ENCODE measurements at places on chromosomes 2 and 18. TPM values are rescaled to one million over a fixed set of nuclear protein-coding genes. Genes with fewer than 3 reads are reported as not detected.

KRCC1 gene
- 16.2 TPM for polyA plus RNA-seq

SS18 gene
- polyA plus RNA-seq: 134 TPM

RASGRP3 gene
- polyA plus RNA-seq: 0.97 TPM

TMEFF2 gene
- not detected for polyA plus RNA-seq

ANKRD30BL gene
- polyA plus RNA-seq: not detected

DNA sequence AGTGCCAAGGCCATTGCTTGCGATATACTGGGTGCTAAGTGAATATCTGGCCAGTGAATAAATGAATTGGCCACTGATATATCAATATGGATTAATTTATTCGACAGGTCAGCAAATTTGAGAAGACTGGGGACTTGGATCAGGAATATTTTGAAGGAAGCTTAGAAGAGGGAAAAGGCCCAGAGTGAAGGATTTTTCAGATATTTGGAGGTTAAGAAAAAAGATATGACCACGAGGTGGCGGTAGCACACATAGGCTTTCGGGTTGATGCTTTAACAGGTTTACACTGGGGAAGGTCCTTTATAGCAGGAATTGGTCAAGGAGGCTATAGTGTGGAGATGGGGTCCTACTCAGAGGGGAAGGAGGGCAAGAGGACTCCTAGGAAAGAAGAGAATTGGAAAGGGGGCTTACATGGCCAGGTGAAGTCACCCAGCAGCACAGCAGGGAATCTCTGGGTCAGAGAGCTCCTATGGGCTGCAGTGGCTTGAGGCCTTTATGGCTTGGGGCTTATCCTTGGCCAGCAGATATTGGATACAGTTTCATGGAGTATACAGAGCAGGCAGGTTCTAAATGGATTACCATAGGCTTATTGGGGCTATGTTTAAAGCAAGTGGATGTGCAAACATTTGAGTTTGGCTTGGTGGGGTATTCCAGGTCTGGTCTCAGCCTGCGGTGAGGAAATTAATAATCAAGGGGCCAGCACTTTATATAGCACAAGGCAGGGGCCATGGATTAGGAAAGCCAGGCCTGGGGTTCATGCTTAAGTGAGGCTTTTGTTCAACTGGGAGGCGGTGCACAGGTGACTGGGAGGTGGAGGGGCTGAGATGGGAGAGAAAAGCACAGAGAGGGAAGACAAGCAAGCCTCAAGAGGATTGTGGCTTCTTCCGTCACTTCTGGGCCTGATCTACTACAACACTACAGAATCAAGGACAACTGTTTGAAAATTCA lies 9.7 kb downstream of the IL1RN start:
- peaks cover 6% of the 10 kb centered on the region for H3K36me3 ChIP-seq
- DNase-seq: no peak
- no peak overlapping the region for H3K4me3 ChIP-seq
- no peaks in the 10 kb centered on the region for H3K27me3 ChIP-seq
- H3K4me1 ChIP-seq: peaks cover 20% of the 10 kb centered on the region
- H3K27ac ChIP-seq: no peak overlapping the region

GRCh38 chr2:54725343-54726099 lies 2.1 kb downstream of the EML6 start:
- no peak for DNase-seq
- no peak overlapping the region for H3K4me3 ChIP-seq
- peaks cover 16% of the 10 kb centered on the region for H3K27me3 ChIP-seq
- H3K36me3 ChIP-seq: no peaks in the 10 kb centered on the region
- H3K4me1 ChIP-seq: peaks cover 27% of the 10 kb centered on the region
- H3K27ac ChIP-seq: no peak overlapping the region

- DNase-seq: no peak
- no peak overlapping the region for H3K27ac ChIP-seq
- H3K36me3 ChIP-seq: no peaks in the 10 kb centered on the region
- H3K4me1 ChIP-seq: no peaks in the 10 kb centered on the region
- H3K4me3 ChIP-seq: no peak overlapping the region
Measured at GRCh38 chr2:239143858-239144712, 256.7 kb downstream of the HDAC4 start.

DNA sequence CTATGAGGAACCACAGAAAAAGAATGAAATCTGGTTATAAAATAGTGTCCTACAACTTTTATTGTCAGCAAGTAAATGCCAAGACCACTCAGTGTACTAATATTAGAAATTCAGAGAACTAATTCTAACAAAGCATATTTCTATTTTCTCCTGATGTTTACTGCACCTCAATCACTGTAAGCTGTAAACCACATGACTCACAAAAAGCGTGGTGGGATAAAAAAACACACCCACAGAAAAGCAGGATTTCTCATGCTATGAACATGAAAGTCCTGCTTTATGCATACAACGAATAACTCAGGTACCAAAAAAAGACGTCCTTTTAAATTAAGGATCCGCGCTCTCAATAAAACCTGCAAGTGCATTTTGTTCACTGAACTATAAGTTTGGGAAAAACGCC lies 797 bp downstream of the TXNL4A start:
- peaks cover 6% of the 10 kb centered on the region for H3K36me3 ChIP-seq
- H3K27me3 ChIP-seq: no peaks in the 10 kb centered on the region
- peaks cover 13% of the 10 kb centered on the region for H3K4me1 ChIP-seq
- H3K27ac ChIP-seq: peak overlapping the region; percentile 77
- no peak for DNase-seq
- H3K4me3 ChIP-seq: peak overlapping the region; percentile 94

- peaks cover 19% of the 10 kb centered on the region for H3K4me1 ChIP-seq
- H3K27ac ChIP-seq: no peak overlapping the region
- DNase-seq: no peak
- no peaks in the 10 kb centered on the region for H3K27me3 ChIP-seq
Measured at GRCh38 chr2:161988589-161988988, 85.4 kb downstream of the DPP4 start.

DNA sequence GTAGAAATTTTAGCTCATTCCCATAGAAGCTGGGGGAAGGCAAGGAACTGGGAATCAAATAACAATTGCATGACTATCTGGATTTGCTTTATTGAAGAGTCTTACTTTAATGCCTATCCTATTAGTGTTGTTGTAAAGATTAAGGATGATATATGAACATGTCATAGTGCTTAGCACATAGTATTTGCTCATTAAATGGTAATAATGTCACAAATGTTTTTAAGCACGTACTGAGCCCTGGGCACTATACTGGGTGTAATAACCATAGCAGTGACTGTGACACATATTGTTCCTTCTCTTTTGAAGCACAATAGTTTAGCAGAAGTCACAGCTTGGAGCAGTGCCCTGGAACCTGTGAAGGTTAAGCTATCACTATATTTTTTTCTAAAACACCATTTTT lies 47.2 kb upstream of the DTNB start:
- peak; percentile 23 for DNase-seq
- H3K27ac ChIP-seq: no peak overlapping the region
- H3K27me3 ChIP-seq: no peaks in the 10 kb centered on the region
- H3K4me3 ChIP-seq: no peak overlapping the region
- H3K36me3 ChIP-seq: no peaks in the 10 kb centered on the region

DNA sequence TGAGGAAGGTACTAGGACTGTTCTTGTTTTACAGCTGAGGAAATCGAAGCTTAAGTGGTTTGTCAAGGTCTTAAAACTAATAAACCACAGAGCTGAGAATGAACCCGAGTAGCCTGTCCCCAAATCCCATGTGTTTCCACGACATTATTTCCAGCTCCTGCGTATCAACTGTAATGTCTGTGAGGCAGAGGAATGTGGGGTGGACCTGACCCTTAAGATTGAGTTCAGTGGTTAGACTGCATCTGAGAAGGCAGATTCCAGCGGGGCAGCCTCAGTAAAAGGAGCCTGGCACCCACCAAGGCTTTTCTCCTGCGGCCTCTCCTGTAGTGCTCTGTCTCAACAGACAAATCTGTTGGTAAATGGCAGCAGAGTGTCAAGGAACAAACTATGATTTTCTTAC lies 81.9 kb upstream of the TMEM178A start:
- H3K4me1 ChIP-seq: peaks cover 10% of the 10 kb centered on the region
- no peaks in the 10 kb centered on the region for H3K36me3 ChIP-seq
- no peaks in the 10 kb centered on the region for H3K27me3 ChIP-seq
- H3K27ac ChIP-seq: no peak overlapping the region

- H3K4me3 ChIP-seq: no peak overlapping the region
- H3K27me3 ChIP-seq: no peaks in the 10 kb centered on the region
Measured at GRCh38 chr18:25016666-25017065, 335.3 kb downstream of the ZNF521 start.

DNA sequence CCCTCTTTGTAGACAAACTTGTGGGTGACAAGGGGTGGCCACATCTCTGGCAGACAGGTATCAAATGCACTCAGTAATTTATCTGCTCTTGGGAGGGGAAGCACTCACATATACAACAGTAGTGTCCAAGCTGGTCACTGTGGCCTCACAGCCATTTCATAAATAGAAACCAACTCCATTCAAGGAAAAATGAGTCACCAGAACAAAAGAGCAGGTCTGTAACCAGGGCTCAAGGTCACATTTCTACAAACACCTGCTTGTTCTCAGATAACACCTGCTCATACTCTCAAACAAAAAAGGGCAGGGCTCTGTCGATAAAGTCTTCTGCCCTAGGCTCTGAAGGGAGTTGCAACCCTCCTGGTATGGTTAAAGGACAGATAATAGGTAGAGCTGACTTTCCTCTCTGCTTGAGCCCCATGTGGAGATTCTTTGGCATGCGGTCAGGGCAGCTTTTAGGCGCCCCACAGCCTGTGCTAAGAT lies 459.0 kb downstream of the BCL11A start:
- H3K27me3 ChIP-seq: peaks cover 4% of the 10 kb centered on the region
- no peaks in the 10 kb centered on the region for H3K36me3 ChIP-seq
- no peaks in the 10 kb centered on the region for H3K4me1 ChIP-seq
- no peak overlapping the region for H3K27ac ChIP-seq
- H3K4me3 ChIP-seq: no peak overlapping the region
- DNase-seq: no peak

- no peak overlapping the region for H3K27ac ChIP-seq
- DNase-seq: no peak
- H3K27me3 ChIP-seq: peaks cover 17% of the 10 kb centered on the region
- H3K4me3 ChIP-seq: no peak overlapping the region
Measured at GRCh38 chr2:108941767-108942166, 47.3 kb downstream of the EDAR start.

DNA sequence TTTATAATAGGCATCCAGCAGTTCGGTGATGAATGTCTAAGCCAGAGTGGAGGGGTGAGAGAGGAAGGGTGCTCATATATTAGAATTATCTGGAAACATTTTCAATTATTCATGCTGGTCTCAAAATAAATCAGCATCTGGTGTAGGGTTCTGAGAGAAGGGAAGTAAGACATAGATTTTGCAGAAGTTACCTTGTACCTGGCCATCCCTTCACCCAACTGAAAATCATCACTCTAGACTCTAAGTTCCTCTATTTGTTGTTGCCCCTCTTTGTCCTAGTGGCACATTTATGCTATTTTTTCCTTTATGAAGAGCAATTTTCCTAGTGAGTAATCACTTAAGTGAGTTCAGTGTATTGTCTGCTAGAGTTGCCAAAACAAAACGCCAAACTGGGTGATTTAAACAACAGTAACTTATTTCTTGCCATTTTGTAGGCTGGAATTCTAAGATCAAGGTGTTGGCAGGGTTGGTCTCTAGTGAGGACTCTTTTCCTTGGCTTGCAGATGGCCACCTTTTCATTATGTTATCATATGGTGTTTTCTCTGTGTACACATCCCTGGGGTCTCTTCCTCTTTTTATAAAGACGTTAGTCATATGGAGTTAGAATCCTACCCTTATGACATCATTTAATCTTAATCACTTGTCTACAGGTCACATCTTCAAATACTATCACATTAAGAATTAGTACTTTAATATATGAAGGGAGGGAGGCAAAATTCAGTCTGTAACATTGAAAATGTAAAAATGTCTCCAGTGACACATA lies 129.9 kb upstream of the KLHL14 start:
- no peaks in the 10 kb centered on the region for H3K36me3 ChIP-seq
- H3K4me3 ChIP-seq: no peak overlapping the region
- no peak overlapping the region for H3K27ac ChIP-seq
- H3K27me3 ChIP-seq: no peaks in the 10 kb centered on the region
- H3K4me1 ChIP-seq: no peaks in the 10 kb centered on the region

DNA sequence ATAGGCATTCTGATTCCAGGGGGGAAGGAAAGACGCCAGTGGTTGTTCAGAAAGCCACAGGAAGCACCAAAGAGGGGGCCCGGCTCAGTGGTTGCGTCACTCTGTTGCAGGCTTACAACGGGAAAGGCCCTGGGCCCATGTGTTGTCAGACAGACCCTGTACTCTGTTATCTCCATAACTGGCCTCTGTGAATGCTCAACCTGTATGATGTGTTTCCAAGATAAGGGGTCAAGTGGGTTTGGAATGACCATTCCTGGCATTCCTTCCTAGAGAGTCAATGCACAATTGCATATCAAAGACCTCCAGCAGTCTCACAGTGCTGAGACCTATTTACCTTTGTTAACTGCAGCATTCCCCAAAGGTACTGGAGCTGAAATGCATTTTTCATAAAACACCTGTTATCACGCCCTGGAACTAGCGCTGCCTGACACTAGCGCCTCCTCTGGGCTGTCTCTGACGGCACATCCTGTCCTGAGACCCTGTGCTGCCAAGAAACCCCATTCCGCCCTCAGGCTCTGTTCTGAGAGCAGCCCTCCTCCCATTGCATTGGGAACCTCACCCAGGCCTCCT lies 13.2 kb upstream of the LRRFIP1 start:
- no peak for DNase-seq
- H3K36me3 ChIP-seq: no peaks in the 10 kb centered on the region
- no peak overlapping the region for H3K27ac ChIP-seq
- H3K4me3 ChIP-seq: no peak overlapping the region
- H3K4me1 ChIP-seq: no peaks in the 10 kb centered on the region

GRCh38 chr2:103739921-103740320 lies 978.1 kb downstream of the TMEM182 start:
- no peaks in the 10 kb centered on the region for H3K36me3 ChIP-seq
- H3K27me3 ChIP-seq: no peaks in the 10 kb centered on the region
- H3K27ac ChIP-seq: no peak overlapping the region
- no peak for DNase-seq

DNA sequence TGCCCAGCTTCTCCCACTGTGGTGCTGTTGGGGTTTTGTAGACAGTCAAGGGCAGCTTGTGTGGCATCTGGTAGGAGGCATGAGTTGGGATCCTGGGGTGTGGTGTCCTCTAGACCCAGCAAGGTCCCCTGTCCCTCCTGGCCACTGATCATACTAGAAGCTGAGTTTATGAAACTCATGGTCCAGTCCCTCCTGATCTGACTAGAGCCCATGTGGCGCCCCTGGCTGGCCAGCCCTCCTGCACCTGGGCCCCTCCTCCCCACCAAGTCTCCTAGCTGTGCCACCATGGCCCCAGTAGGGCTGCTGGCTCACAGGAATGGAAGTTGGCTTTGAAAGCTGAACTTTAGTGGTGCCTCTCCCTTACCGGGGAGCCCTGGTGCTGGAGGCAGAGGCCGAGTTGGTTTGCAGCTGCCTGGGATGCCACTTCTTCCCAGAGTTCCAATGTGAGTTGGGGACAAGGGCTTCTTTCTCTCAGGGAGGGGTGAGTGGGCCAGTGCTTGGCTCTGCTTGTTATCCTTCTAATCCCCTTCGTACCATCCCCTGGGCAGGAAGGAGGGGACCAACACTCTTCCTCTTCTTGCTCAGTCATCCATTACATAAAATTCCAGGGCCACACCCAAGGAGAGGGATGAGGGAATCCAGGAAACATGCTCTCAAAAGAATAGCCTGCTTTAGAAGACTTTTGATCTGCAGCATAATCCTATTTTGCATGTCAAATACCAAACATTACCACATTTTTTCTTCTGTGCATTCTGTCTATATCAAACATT lies 37.5 kb upstream of the HAAO start:
- no peak for DNase-seq
- no peak overlapping the region for H3K4me3 ChIP-seq
- H3K27me3 ChIP-seq: no peaks in the 10 kb centered on the region
- H3K4me1 ChIP-seq: peaks cover 38% of the 10 kb centered on the region
- no peaks in the 10 kb centered on the region for H3K36me3 ChIP-seq

All from keratinocyte (primary cell).